Right kidney (tissue), 9 donors: ENCODE measurements at places on chromosomes 6 and 20.
A peak's percentile ranks its signal among the peaks of the same experiment; 100 is the strongest.

DNA sequence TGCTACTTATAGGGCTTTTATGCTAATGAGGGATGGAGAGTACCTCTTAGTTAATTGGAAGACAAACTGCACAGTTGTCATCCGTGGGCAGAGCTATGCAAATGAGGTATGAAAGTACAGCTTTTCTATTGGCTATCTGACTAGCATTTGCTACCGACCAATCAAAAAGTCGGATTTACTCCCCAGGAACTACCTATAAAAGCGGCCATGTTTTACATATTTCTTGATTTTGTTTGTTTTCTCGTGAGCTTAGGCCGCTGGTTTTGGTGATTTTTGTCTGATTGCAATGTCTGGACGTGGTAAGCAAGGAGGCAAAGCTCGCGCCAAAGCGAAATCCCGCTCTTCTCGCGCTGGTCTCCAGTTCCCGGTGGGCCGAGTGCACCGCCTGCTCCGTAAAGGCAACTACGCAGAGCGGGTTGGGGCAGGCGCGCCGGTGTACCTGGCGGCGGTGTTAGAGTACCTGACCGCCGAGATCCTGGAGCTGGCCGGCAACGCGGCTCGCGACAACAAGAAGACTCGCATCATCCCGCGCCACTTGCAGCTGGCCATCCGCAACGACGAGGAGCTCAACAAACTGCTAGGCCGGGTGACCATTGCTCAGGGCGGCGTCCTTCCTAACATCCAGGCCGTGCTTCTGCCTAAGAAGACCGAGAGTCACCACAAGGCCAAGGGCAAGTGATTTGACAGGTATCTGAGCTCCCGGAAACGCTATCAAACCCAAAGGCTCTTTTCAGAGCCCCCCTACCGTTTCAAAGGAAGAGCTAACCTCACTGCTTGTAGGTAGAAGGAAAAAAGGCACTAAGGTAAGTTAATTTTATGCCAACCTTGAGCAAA, 36.9 kb downstream of the HFE start:
- DNase-seq = peak; percentile 89

GRCh38 chr6:108526739-108527174, 34.0 kb upstream of the FOXO3 start:
- peak; percentile 18 for DNase-seq

- DNase-seq = no peak
Observed at GRCh38 chr6:33929575-33930288, 125.9 kb upstream of the MLN start.

GRCh38 chr6:20789162-20789561, 254.9 kb downstream of the CDKAL1 start:
- no peak for DNase-seq

DNA sequence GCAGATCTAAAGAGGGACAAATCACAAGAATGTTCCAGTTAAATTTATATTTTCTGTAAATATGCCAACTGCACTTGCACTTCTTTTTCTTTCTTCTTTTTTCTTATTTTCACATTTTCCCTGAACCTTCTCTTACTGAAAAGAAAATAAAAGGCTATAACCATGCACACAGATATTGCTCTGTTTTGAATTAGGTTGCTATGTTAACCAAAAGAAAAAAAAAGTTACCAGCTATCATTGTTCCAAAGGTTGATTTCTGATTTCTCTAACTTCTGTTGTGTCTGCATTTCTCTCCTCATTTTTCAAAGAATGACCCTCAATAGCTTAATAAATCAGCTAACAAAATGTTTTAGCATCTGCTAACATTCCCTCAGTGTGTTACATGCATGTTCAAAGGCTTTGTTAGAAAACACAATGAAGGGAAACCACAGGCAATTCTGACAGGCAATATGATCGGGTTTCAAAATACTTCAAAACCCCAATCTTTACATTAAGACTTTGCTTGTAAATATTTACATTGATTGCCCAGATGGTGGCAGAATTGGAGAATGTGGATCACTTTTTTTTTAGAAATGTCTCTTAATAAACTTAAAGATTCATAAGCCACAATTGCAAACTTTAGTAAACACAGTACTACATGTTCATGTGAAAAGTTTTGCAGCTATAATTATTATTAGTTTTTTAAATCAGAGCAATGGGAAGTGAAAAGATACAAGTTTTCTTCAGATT, 928.3 kb upstream of the FLRT3 start:
- no peak for DNase-seq

GRCh38 chr20:1803932-1804501, 91.2 kb upstream of the SIRPA start:
- no peak for DNase-seq

- DNase-seq = no peak
Observed at GRCh38 chr20:35172434-35172806, 548 bp downstream of the PROCR start.

GRCh38 chr6:106050538-106050937, 35.6 kb upstream of the PRDM1 start:
- no peak for DNase-seq

- no peak for DNase-seq
Observed at GRCh38 chr6:105320765-105321164, 82.1 kb downstream of the PREP start.

- DNase-seq = no peak
Observed at GRCh38 chr6:94065707-94066337, 646.5 kb upstream of the EPHA7 start.

- DNase-seq = no peak
Observed at GRCh38 chr20:8932192-8933165, 136.4 kb upstream of the PLCB4 start.

- no peak for DNase-seq
Observed at GRCh38 chr6:108331982-108332381, 37.1 kb downstream of the AFG1L start.

DNA sequence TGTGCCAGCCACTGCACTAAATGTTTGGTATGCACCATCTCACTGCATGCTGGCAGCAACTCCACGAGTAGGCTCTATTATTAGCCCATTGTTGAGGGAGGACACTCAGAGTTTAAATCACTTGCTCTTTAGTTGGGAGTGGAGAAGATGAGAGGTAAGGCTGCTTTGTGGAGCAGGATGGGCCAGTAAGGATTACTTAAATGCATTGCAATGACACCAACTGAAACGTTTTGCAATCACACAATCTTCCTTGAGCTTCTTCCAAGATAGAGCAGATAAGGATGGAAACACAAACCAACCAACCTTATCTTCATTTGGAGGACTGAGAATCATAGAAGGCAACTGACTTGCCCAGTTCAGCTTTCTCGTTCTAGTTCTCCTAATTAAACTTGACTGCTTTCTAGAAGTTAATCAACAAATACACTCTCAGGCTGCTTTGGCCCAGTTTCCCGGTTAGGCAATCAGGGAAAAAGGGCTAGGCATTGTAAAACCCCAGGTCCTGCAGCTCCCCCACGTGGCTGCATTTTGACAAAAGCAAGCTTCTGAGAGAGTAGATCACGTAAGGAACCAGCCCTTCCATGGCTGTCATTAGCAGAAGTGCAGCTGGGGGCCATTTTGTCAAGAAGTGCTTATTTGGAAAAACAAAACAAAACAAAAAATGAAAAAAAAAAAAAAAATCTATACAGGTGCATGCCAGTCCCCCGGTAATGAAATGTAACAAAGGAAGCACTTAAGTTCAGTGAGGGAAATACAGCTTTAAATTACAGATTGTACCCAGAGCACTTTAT, 130.6 kb downstream of the BCAS1 start:
- no peak for DNase-seq

- DNase-seq = no peak
Observed at GRCh38 chr6:158797331-158798310, 21.5 kb downstream of the EZR start.

DNA sequence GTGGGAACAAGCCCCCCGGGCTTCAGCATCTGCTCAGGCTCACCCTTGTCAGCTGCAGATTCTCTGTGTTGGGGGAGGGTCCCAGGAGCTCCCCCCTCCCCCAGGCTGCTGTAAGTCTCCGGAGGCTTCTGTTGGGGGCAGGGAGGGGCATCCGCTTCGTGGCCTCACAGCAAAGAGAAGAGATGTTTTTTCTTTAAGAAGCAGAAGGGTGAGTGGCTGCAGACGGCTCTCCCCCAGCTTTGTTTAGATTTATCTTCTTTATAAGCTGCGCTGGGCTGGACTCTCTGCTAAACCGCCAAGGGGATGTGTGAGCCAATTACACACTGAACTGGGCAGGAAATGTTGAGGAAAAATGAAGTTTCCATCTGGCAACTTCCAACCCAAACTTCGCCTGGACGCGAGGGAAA, 48.7 kb upstream of the GATA5 start:
- DNase-seq = no peak

DNA sequence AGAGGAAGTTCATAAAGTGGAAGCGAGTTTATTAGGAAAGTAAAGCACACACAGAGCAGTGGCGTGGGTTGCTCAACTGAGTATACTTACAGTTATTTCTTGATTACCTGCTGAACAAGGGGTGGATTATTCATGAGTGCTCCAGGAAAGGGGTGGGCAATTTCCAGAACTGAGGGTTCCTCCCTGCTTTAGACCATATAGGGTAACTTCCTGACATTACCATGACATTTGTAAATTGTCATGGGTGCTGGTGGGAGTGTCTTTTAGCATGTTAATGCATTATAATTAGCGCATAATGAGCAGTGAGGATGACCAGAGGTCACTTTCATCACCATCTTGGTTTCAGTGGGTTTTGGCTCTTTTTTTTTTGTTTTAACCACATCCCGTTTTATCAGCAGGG, 29.8 kb downstream of the PDYN start:
- DNase-seq = no peak

GRCh38 chr20:10876558-10876957, 202.8 kb upstream of the JAG1 start:
- no peak for DNase-seq

DNA sequence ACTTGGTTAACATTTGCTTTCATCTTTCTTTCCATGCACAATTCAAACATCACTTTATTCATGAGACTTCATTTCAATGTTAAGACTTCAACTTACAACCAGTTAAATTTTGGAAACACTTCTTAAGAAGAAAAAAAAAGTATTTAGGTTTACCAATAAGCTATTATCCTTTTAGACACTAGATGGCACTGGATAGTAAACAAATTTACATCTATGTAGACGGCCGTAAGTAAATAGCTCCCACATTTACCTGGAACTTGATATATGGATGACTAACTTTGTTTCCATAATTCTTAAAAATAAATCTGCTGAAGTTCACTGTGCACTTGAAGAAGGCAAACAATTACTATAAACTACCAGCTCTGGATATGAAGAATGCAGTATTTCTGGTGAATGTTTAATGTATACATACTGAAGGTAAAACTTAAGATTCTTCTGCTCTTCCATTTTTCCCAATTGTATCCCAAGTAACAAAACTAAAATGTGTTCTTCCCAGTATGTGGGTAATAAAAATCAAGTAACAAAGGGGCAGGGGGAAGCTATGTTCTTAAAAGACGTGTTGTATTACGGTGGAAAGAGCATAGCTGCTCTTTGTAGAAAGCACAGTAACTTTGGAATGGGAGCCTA, 130.6 kb upstream of the C6orf118 start:
- DNase-seq = no peak

GRCh38 chr20:30598460-30599230, 658.8 kb upstream of the DEFB115 start:
- no peak for DNase-seq

GRCh38 chr6:165718491-165718891, 55.5 kb upstream of the PDE10A start:
- DNase-seq = no peak

DNA sequence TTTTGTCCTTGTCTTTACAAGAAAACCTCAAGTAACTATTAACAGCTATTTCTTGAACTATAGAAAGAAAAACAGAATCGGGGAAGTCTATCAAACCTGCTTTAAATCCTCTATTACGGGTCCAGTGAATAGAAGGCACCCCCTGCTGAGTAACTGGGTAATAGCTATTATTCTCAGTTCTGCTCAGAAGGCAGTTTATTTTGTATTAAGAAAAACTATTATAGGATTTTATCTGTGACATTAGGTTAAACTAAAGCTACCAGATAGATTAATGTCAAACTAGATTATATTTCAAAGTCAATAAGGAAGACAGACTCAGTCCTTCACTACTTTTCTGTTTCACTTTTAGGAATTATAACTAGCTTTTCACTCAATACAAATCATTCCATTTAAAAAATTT, 93.7 kb downstream of the DST start:
- DNase-seq = no peak

DNA sequence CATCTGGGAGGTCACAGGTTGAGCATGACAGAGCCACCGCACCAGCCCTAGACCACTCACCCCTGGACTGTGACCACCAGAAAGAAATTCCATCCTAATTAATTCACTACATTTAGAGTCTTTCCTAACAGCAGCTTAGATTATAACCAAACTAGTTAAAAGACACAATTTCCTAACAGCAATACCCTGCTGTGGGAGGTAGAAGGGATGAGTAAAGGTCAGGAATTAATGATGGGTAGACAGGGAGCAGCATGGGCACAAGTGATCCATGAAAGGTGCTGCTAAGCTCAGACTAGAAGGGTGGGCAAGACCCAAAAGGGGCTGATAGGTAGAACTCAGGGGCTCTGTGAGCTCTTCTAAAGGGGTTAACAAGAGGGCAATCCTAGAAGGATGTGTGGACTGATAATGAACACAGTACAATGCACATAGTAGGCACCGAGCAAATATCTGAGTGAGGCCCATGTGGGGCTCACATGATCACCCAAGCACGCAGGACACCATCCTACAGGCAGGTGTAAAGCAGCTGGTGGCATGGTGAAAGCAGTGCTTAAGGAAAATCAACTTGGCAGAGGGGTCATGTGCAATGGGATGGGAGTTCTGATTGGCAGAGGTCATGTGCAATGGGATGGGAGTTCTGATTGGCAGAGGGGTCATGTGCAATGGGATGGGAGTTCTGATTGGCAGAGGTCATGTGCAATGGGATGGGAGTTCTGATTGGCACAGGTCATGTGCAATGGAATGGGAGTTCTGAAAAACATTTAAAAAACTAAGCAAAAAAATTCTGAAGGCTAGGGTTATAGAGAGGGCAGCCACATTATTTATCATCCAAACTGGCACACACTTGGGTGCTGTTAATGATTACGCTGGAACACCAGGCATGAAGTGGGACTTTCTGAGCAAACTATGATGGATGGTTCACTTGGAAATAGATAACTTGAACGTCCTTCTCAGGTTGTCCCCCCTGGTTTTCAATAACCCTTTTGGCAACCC, 188.2 kb upstream of the FOXQ1 start:
- peak; percentile 42 for DNase-seq

GRCh38 chr20:20020908-20021307, 3.7 kb downstream of the NAA20 start:
- no peak for DNase-seq

- DNase-seq = no peak
Observed at GRCh38 chr20:24385547-24385946, 83.9 kb upstream of the SYNDIG1 start.

DNA sequence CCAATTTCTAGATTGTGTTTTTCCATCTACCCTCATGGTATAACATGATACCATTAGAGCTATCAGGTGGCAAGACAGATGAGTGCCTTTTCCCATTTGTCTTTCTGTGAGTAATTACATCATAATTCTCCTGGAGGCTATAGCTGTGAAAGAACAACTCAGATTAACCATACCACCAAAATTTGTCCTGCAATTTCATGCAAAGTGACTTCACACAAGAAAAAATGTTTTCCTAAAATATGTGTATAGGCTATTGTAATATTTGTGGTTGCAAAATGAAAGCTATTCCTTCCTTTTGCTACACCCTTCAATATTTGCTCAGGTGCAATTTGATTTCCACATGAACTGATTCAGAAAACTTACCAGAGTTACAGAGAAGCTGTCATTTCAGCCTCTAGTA, 547.7 kb upstream of the ID4 start:
- no peak for DNase-seq
